ENCODE measurements at places on chromosomes 1 and 21. TPM values are rescaled to one million over a fixed set of nuclear protein-coding genes. Genes with fewer than 3 reads are reported as not detected.

Gene CSMD2
- total RNA-seq: not detected

Gene DNM3
- 1.6 TPM for total RNA-seq

Gene PLA2G2F
- not detected for total RNA-seq

Gene NOTCH2
- 27.5 TPM for total RNA-seq

Gene OR2W3
- 1.3 TPM for total RNA-seq

Gene TLR5
- total RNA-seq: 2.1 TPM

Gene TMPRSS2
- total RNA-seq: not detected
